ENCODE measurements at places on chromosomes 16 and 17.

DNA sequence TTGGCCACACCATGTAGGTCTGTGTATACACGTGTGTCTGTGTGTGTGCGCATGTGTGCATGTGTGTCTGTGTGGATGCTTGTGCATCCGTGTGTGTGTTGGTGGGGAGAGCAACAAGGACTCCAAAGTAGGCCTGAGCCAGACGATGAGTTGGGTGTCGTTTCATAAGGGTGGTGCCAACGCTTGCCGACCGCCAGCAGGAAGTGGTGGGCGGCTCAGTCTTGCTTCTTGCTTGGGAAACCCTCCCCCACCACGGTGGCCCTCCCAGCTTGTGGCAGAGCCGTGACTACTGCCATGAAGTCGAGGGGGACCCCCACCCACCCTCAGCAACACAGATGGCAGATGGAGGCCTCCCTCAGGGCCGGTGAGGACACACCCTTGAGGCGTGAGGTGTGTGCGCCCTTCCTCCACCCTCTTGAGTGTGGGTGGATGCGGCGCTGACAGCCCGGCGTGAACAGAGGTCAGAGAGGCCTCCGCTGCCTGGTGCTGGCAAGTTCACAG is 17.5 kb downstream of the SBK1 start:
- DNase-seq: peak; percentile 89

- DNase-seq: no peak
These were observed 433.6 kb downstream of the PMP22 start for GRCh38 chr17:14831491-14831890.

DNA sequence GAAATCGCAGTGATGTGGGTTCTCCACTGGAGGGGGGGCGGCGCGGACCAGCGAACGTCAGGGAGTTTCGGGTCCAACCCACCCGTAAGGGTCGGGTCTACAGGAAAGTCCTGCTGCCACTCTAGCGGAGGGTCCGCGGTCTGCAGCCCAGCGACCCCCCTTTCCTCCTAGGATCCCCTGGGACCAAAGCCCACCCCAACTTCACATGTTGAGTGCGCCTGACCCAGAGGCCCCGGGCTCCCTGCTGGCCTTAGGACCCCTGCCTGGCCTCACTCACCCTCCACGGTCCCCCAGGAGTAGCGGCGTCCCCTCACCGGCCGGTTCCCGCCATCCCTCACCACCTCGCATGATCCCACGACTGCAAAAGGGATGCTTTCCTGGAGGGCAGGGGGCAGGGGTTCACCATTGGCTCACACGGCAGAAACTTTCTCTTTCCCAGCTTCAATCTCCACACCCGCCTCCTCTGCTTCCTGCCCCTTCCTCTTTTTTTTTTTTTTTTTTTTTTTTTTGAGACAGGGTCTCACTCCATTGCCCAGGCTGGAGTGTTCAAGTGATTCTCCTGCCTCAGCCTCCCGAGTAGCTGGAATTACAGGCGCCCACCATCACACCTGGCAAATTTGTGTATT is 3.1 kb downstream of the SEPTIN1 start:
- no peak for DNase-seq

DNA sequence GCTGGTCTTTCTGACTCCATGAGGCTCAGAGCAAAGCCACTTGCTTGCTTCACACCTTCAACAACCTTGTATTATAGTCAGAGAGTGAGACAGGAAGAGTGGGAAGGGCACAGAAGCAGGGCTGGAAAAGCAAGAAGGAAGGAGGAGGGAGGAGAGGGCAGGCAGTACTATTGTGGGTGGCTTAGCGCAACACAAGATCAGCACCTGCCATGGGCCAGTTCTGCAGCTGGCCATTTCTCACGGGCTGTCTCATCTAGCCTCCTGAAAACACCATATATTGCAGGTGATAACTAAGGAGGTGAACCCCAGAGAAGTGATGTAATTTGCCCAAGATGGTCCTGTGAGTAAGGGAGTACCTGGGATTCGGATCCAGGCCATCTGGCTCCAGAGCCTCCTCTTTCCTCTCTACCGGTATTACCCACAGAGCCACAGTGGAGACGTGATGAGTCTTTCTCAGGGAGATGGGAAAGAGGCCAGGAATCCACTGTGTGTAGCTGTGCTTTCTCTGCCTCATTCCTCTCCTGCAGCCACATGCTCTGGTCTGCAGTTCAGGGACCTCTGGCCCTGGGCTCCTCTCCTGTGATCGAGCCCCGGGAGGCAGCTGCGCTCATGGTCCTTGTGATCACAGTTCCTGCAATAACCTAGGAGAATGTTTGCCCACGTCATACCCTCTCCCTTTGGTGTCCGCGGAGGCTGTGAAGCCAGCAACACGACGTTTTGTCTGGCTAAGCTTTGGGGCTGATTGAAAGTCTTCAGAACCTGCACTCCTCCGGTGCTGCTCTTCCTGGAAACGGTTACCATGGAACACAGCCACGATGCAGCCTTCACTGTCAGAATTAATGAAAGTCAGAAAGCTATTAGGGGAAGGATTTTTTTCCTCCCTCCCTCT is 178.1 kb upstream of the CCL2 start:
- no peak for DNase-seq

DNA sequence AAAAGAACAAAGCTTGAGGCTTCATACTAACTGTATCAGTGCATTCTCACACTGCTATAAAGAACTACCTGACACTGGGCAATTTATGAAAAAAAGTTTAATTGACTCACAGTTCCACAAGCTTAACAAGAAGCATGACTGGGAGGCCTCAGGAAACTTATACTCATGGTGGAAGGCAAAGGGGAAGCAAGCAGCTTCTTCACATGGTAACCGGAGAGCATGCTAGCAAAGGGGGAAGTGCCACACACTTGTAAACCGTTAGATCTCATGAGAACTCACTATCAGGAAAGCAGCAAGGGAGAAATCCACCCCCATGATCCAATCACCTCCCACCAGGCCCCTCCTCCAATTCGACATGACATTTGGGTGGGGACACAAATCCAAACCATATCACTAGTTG is 25.3 kb downstream of the CTRB2 start:
- DNase-seq: no peak

DNA sequence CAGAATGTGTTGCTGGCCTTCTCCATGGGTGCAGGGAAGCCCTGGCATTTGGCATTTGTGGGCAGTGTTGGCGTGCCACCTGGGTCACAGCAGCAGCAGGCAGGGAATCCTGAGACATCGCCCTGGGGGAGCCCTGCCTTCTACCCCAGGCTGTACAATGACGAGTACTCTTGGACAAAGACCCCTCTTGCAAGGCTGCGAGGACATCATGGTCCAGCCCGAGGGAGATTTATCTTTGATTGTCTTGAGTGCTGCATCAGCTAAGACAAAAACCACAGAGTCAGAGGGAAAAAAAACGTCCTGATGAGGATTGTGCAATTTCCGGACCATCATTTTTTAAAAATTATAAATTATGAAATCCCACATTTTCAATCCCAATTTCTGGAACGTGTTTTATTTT is 3.7 kb downstream of the CRISPLD2 start:
- no peak for DNase-seq

GRCh38 chr17:17089796-17090641 is 47.8 kb downstream of the MPRIP start:
- DNase-seq: no peak

- peak; percentile 10 for DNase-seq
These were observed 106.3 kb upstream of the ZFHX3 start for GRCh38 chr16:73154063-73154870.

GRCh38 chr17:40735016-40735415 is 20.1 kb downstream of the KRT25 start:
- DNase-seq: no peak

DNA sequence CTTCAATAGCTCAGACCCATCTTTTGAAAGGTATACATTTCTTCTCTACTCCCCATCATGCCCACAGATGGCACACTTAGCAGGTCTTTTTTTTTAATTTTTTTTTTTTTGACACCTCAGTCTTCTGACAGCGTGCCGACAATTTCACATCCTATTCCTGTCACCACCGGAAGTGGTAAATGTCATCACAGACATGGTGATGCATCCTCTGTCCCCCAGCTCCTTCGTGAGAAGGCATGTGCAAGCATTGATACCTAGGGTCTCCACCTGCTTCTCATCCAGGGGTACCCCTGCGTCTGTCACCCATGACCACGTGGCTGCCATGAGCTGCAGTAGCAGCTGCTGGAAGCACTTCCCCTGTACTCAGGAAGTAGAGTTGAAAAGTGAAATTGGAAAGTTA is 35.6 kb downstream of the ELAC2 start:
- peak; percentile 42 for DNase-seq

- DNase-seq: no peak
These were observed 78.1 kb downstream of the SEC14L1 start for GRCh38 chr17:77218902-77219301.

DNA sequence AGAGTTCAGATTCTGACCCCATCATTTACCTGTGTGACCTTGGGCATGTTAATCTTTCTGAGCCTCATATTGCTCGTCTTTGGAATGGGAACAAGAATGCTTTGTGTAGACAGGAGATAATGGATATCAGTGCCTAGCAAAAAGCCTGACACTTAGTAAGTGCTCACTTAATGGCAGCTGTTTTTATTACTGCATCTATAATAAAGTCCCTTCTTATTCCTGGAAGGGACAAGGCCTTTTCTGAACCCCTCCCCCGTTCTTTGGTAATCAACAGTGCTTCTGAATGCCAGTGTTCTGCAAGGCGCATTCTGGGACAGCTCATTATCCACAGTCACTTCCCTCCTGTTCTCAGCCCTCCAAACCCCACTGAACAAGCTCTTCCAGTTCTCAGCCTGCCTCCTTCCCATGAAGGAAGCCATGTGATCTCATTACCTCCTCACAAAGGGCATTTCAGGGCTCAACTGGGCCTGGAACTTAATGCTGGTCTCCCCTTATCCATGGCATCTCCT is 25.1 kb upstream of the SUPT4H1 start:
- DNase-seq: no peak

DNA sequence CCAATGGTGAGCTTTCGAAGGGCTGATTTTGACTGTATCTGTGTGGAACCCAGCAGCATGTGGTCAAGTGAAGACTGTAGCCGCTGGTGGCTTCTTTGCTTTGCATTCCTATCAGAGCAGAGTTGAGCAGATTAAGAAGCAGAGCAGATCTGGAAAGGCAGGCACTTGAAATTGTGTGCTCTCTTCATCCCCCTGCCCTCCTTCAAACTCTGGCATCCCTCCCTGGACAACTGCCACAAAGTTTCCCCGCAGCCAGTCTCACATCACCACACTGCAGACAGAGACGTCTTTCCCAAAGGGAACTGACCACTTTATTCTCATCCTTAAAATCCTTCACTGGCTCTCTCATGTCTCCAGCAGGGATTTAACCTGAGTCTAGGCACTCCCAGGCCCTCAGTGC is 237.1 kb upstream of the DYNLRB2 start:
- no peak for DNase-seq

DNA sequence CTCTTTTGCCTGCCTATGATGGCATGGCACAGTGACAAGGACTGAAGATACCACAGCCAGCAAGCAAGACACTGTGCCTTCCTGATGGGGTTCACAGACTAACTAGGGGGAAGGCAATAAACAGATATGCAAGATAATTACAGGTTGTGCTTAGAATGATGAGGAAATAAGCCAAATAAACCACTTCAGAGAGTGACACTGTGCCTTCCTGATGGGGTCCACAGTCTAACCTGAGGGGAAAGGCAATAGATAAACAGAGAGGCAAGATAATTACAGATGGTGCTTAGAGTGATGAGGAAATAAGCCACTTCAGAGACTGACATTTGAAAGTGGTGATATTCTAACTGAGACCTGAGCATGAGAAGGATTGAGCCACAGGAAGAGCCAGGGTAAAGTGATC is 84.2 kb downstream of the HS3ST2 start:
- DNase-seq: no peak

GRCh38 chr16:1345087-1345486 is 6.6 kb downstream of the TSR3 start:
- DNase-seq: no peak

- DNase-seq: peak; percentile 26
These were observed 16.1 kb downstream of the NAA60 start for GRCh38 chr16:3459401-3460090.

DNA sequence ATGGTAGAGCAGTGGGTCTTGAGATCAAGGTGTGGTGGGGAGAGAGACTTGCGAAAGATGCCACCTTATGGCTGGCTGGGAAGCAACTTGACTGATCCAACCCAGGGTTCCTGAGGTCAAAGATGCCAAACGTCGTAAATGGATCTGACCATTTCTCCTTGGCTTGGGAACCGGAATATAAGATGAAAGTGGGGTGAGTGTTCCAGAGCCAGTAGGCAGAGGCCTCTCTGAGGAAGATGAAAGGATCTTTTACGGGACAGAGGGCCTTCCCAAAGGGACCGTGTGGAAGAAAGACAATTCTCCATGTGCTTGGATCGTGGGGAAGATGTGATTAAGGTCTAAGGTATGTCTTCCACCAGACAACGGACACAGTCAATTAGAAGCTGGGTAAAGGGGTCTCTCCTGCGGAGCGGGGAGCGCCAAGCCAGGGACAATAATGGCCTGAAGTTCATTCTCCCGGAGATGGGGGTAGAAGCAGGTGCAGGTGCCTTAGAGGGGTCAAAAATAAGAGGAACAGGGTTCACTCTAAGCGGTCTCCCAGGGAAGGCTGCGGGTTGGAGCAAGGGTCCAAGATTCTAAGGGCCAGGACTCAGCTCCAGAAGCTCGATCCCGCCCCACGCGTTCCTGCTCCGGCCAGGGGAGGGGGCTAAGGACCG is 800 bp downstream of the FXR2 start:
- DNase-seq: peak; percentile 7

DNA sequence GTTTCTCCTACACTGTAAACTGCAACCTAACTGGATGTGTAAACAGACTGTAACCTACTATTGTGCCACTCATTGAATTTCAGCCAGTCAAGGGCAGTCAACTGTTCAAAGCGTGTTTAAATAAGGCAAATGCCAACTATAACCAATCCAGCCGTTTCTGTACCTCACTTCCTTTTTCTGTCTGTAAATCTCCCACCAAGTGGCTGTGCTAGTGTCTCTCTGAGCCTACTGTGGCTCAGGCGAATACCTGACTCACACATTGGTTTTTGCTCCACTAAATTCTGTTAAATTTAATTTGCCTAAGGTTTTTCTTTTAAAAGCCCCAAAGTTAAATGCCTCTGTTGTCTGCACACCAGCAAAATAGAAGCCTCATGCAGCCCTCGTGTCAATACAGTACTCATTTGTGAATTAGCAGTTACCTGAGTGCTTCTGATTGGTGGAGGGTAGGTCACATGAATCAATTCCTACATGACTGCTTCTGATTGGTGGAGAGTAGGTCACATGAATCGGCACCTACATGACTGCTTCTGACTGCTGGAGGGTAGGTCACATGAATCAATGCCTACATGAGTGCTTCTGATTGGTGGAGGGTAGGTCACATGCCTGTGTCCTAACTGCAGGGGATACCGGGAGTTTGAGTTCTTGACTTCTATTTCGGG is 31.1 kb upstream of the CCR7 start:
- peak; percentile 44 for DNase-seq

Measured in CD4-positive, alpha-beta T cell treated with Interleukin-10 for 1 hour (primary cell).